HuH-7 (cell line): ENCODE measurements at places on chromosomes 1 and 21.
A peak's percentile ranks its signal among the peaks of the same experiment; 100 is the strongest.

DNA sequence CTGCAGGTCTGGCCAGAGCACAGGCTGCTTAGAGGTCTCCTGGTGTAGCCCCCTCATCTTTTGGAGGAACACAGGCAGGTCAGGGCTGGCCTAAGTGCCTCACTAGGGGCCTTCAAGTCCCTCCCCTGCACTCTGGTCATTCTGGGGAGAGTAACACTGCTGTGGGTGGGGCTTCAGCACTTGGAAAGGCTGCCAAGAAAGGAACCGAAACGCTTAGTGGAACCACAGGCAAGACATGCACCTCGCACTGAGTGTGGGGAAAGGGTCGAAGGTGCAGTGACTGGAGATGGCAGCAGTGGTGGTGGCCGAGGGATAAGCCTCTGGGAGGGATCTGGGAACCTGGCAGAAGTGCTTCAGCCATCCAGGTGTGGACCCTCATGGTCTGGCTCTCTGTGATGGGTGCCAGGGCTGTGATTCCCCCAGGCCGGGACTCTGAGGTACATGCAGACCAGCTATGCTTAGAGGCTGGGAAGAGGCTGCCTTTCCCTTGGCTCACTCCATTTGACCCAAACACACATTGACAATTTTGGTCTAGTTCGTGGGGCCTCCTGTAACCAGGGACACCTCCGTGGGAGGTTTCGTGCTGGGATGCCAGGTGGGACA lies 182.9 kb upstream of the CSF3R start:
- no peak for DNase-seq

DNA sequence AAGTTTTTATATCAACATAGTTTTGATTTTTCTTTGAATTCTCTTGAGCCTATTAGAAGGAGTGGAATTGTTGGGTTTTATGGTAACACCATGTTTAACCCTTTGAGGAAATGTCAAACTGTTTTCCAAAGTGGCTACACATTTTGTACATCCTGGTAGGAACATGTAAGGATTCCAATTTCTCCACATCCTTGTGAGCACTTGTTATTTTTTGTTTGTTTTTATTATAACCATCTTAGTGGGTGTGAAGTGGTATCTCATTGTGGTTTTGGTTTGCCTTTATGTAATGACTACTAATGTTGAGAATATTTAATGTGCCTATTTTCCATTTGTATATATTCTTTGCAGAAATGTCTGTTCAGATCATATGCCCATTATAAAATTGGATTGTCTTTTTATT lies 120.5 kb downstream of the FGGY start:
- DNase-seq = no peak

- peak; percentile 81 for DNase-seq
These were observed 9.1 kb upstream of the MTFR1L start for GRCh38 chr1:25810341-25811299.

- DNase-seq = peak; percentile 78
These were observed 115.6 kb downstream of the SIK1 start for GRCh38 chr21:43311301-43311817.

GRCh38 chr1:33060579-33061083 lies 20.3 kb upstream of the AZIN2 start:
- no peak for DNase-seq

GRCh38 chr1:98849969-98850636 lies 154.6 kb downstream of the PLPPR5 start:
- no peak for DNase-seq

- no peak for DNase-seq
These were observed 3.6 kb downstream of the STX6 start for GRCh38 chr1:181018901-181019681.

- no peak for DNase-seq
These were observed 17.7 kb downstream of the DDAH1 start for GRCh38 chr1:85447006-85447943.
